ENCODE measurements at places on chromosomes 2 and 18. TPM values are rescaled to one million over a fixed set of nuclear protein-coding genes. Genes with fewer than 3 reads are reported as not detected.

GRCh38 chr2:15302154-15302553 is 259.0 kb downstream of the NBAS start:
- peaks cover 37% of the 10 kb centered on the region for H3K36me3 ChIP-seq
- H3K4me3 ChIP-seq: no peak overlapping the region
- DNase-seq: no peak
- no peaks in the 10 kb centered on the region for H3K27me3 ChIP-seq

DNA sequence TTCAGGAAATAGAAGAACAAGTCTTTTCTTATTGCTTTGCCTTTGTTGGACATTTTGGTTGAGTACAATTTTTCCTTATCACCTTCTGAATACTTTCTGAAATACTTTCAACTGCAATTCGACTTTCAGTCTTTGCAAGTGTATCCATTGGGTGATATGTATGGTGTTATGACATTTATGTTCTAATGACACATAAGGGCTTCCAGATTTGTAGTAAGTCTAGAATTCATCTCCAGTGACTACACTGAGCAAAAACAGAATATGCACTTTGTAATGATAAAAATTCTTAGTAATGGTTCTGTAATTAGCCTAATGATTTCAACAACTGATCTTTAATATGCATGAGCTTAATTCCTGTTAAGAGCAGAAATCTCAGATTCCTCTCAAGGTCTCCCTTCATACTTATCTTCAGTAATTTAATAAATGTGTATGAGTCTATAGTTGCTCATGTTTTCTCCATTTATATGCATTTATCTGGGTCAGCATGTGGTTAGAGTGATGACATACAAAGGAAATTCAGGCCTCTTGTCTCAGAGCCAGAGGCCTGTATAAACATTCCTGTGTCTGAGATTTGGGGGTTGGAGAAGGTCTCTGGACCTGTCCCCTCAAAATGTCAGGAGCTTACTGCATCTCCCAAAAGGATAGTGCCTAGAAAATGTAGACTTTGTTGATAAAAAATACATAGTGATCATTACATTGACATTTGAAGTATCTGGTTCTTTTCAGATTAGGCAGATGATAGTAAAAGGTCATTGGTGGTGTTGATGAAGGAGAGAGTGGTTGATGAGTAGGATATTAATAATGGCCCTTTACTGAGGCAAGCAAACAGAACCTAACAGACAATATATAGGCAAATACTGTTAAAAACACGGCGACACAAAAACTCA is 114.9 kb downstream of the QPCT start:
- DNase-seq: no peak
- peaks cover 21% of the 10 kb centered on the region for H3K4me1 ChIP-seq
- H3K27ac ChIP-seq: no peak overlapping the region
- H3K4me3 ChIP-seq: no peak overlapping the region
- H3K36me3 ChIP-seq: no peaks in the 10 kb centered on the region

The SPR gene
- 24.2 TPM for total RNA-seq

DNA sequence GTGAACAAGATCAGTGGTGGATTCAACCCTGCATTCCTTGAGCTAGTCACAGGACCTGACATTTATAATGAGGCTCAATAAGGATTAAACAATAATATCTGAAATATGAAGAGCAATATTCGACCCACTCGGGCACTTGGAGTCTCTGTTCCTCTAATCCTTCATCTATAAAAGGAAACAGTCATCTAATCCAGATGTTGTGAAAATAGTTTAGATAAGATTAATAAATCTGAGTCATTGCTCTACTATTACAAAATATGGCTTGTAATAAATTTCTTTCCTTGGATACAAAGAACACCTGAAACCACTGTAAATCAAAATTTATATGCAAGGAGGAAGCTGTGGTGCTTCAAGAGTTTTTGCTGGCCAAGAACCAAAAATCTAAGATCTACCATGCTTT is 846.9 kb upstream of the ACVR2A start:
- H3K4me1 ChIP-seq: peaks cover 2% of the 10 kb centered on the region
- no peaks in the 10 kb centered on the region for H3K27me3 ChIP-seq

- H3K4me1 ChIP-seq: no peaks in the 10 kb centered on the region
- H3K27me3 ChIP-seq: no peaks in the 10 kb centered on the region
- no peak overlapping the region for H3K4me3 ChIP-seq
Observed at GRCh38 chr18:43501099-43501498, 223.8 kb upstream of the SYT4 start.

The KIAA2012 gene
- total RNA-seq: not detected

The SNTG2 gene
- 0.50 TPM for total RNA-seq

DNA sequence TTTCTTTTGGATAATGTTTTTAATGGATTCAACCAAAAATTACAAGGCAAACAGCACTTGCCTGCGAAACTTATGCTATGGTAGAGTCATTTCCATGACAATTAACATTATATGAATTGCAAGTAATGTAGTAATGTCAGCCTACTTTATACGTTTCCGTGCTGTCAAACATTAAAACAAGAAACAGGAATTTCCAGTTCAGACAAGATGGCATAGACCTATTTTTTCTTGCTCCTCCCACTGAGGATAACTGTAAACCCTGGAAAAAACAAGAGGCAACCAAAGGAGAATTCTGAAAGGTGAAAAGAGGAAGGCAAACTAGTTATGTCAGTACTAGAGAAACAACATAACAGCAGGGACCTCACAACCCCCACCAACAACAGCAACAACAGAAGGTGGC is 170.7 kb downstream of the DIS3L2 start:
- H3K27ac ChIP-seq: no peak overlapping the region
- peaks cover 12% of the 10 kb centered on the region for H3K4me1 ChIP-seq
- H3K4me3 ChIP-seq: no peak overlapping the region
- DNase-seq: no peak
- no peaks in the 10 kb centered on the region for H3K27me3 ChIP-seq

DNA sequence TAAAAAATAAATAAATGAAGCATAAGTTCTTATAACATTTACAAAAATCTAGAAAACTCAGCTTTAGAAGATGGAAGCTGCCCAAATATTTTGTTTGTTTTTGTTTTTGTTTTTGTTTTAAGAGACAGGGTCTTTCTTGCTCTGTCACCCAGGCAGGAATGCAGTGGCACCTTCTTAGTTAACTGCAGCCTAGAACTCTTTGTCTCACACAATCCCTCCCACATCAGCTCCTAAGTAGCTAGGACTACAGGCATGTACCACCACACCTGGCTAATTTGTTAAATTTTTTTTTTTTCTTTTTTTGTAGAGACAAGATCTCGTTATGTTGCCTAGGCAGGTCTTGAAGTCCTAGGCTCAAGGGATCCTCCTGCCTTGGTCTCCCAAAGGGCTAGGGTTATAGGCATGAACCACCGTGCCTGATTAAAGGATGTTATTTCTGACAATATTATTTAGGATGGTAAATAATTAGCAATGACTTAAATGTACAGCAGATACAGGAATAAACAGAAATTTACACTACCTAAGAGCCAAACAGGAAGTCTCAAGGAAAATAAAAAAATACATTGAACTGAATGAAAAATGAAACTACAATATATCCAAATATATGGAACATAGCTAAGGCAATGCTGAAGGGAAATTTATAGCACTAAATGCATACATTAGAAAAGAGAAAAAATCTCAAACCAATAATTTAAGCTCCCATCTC is 17.2 kb downstream of the SESTD1 start:
- peak overlapping the region; percentile 84 for H3K27ac ChIP-seq
- H3K36me3 ChIP-seq: peaks cover 21% of the 10 kb centered on the region
- no peak for DNase-seq
- peaks cover 5% of the 10 kb centered on the region for H3K4me1 ChIP-seq
- no peaks in the 10 kb centered on the region for H3K27me3 ChIP-seq

DNA sequence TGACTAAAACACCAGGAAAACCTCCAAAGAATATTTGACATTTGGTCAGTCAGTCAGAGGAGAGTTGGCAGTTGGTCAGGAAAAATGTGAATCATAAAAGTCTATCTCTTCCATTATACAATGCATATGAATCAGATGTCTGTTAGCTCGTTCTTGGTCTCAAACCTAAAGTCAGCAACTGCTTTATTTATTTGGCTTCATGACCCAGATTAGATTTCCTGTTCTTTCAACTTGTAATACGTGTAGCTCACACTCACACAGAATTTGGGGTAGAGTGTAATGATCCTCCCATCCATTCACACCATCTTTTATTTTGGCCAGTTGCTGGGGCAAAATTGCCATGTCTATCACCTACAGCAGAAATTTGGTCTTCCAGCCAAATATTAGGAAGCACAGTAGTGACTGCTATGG is 81.9 kb upstream of the COL5A2 start:
- no peaks in the 10 kb centered on the region for H3K27me3 ChIP-seq
- H3K4me3 ChIP-seq: no peak overlapping the region
- DNase-seq: no peak
- no peak overlapping the region for H3K27ac ChIP-seq

- H3K27ac ChIP-seq: no peak overlapping the region
- H3K36me3 ChIP-seq: no peaks in the 10 kb centered on the region
- peaks cover 10% of the 10 kb centered on the region for H3K4me1 ChIP-seq
- H3K27me3 ChIP-seq: peaks cover 6% of the 10 kb centered on the region
Observed at GRCh38 chr2:74777161-74777900, 56.6 kb upstream of the HK2 start.

The MAL gene
- not detected for total RNA-seq

The VWC2L gene
- total RNA-seq: not detected

GRCh38 chr2:119142824-119143223 is 15.7 kb downstream of the C1QL2 start:
- H3K36me3 ChIP-seq: no peaks in the 10 kb centered on the region
- DNase-seq: no peak
- no peak overlapping the region for H3K27ac ChIP-seq
- peaks cover 55% of the 10 kb centered on the region for H3K27me3 ChIP-seq

DNA sequence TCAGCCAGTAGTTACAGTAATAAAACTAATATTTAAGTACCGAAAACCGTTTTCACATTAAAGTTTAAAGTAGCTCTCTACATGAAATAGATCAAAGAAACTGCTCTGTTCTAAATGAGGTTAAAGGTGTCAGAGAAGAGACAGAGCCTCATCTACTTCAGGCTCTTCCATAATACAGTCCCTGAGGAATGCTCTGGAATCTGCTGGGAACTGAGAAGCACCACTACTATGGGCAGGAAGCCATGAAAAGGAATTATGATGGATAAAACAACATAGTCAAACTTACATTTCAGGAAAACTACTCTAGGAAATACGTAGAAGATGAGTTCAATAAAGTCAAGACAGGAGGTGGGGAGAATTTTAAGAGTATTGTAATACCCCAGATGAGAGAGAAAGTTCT is 60.0 kb downstream of the ROCK1 start:
- H3K4me1 ChIP-seq: no peaks in the 10 kb centered on the region
- H3K4me3 ChIP-seq: no peak overlapping the region
- peaks cover 9% of the 10 kb centered on the region for H3K36me3 ChIP-seq
- DNase-seq: no peak
- no peaks in the 10 kb centered on the region for H3K27me3 ChIP-seq

The CHRNG gene
- total RNA-seq: not detected

The EFHD1 gene
- total RNA-seq: 4.3 TPM
